Activated CD4-positive, alpha-beta T cell treated with anti-CD3 and anti-CD28 coated beads for 24 hours (primary cell): ENCODE measurements at places on chromosomes 11 and 22.

DNA sequence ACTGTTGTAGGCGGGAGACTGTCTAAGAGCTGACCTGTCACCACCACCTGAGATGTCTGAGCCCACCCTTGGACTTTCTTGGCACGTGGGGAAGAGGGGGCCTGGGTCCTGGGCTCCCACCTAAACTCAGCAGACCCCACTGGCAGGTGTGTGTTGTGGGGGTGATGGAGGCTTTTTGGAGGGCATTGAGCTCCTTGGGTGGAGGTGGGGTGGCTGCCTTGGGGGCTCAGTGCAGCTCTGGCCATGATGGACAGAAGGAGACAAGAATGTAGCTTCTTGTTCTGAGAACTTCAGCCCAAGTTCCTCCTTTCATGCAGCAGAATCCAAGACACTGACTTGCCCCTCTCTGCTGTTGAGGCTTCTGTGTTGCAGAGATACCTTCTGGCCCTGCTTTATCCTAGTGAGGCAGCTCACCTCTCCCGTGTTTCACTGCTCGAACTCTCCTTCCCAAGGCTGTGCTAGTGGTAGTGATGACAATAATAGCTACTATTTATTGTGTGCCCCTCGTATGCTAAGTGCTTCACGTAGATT, 116.6 kb upstream of the OR4B1 start:
- DNase-seq: no peak

- no peak for DNase-seq
Measured at GRCh38 chr11:94184362-94184761, 55.7 kb downstream of the PANX1 start.

DNA sequence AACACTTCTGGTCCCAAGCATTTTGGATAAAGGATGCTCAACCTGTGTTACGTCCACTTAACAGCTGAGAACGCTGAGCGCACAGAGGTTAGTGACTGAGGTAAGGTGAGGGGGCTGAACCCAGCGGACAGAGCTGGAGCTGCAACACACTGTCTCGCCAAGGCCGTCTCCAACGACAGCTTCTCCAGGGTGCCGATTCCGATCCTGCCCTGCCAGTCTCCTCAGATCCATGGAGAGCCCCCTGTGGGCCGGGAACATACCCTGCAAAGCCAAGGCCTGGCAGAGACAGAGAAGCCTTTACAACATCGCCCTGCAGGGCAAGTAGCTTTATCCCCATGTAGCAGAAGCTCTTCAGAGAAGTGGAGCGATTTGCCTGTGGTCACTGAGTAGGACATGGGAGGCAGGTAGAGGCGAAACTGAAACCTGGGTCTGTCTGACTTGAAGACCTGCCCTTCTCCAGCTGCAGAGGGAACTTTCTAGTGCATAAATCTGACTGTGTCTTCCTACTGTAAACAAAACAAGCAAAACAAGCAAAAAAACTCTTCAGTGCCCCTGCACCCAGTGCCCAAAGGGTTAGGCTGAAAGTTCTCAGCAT, 72.8 kb downstream of the SCUBE1 start:
- DNase-seq: no peak

DNA sequence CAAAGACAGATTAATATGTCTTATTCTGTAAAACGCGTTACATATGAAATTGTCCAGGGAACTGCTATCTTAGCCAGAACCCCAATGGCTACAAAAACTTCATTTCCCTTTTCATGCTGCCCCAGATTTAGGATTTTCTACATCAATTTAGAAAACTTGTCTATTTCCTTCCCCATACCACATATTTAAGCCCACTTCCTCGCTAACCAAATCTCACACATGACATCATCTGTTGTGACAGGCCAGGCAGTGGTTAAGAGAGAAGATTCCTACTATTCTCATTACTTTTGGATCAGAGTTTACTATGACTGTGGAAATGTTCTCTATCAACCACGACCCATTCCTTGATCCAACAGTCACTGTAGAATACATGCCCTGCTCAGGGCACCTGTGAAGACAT, 15.9 kb downstream of the CCDC82 start:
- no peak for DNase-seq

DNA sequence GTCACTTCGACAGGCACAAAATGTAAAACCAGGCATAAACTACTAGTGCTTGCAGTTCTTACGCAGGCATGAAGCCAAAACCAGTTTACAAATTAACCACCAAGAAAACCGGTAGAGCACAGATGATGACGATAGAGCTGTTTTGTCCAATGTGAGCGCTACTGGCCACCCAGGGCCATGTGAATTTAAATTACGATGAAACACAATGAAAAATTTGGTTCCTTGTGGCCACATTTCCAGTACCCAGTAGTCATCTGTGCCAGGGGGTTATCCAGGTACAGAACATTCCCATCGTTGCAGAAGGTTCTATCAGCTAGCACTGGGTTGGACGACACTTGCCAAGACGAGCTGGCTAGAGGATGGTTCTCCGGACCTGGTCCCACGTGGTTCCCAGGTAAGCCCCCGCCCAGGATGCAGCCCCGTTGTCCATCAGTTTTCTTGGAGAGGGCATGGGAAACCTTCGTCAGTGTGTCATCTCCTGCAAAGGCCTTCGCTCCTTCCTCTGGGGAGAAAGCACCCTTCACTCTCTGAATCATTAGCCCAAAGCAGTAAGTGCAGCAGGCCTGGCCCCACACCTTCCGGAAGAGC, 1.1 kb upstream of the CD81 start:
- no peak for DNase-seq

- no peak for DNase-seq
Measured at GRCh38 chr11:112343368-112344039, 82.8 kb upstream of the PLET1 start.

GRCh38 chr11:126628790-126629621, 273.5 kb downstream of the ST3GAL4 start:
- no peak for DNase-seq

DNA sequence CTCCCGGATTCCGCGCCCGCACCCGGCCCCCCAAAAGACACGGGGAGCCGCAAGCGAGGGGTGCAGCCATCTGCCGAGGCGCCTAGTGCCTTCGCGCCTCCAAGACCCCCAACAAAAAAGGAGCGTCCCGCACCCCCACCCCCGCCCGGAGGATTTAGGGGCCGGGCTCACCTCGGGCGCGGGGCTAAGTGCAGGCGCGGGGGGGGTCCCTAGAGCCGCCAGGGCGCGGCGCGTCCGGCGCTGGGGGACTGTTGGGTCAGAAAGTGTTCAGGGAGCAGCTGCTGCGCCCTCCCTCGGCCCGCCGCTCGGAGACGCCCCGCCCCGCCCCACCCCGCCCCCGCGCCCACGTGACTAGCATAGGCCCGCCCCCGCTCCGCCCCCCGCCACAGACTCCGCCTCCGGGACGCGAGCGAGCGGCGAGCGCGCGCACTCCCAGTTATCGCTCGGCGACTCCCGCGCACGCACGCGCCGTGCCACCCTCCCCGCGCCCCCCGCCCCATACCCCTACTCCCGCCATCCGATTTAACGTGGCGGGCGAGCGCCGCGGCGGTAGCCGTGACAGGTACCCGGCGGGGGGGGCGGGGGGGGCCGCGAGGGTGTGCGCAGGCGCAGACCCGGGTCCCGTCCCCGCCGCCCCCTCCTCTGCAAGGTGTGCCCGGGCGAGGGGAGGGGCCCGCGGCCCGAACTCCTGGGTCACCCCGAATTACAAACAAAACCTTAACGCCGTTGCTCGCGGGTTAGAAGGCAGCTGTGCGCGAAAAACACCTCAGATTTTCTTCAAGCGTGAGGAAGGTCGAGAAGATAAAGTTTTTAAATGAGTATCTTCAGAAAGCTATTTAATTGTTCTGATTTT, 56.2 kb downstream of the KCNJ4 start:
- peak; percentile 76 for DNase-seq

- DNase-seq: no peak
Measured at GRCh38 chr11:116644941-116645305, 127.9 kb downstream of the BUD13 start.

GRCh38 chr11:97732011-97732632, 1288.6 kb upstream of the CNTN5 start:
- DNase-seq: no peak

DNA sequence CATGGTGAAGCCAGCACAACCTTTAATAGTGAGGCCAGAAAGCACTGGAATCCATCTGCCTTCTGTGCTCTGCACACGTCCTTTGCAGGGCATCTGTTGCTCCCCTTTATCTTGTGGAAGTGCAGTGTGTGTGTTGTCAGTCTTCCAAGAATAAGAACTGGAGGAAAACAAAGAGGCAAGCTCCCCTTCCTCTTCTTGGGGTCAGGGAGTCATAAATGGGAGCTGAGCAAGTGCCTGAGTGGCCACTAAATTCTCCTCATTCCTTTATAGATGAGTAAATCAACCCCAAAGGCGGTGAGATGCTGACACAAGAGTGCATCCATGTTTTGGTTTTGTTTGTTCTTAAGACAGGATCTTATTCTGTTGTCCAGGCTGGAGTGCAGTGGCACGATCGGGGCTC, 38.3 kb downstream of the WT1 start:
- no peak for DNase-seq

GRCh38 chr11:107956543-107956942, 28.3 kb downstream of the RAB39A start:
- DNase-seq: no peak

- DNase-seq: no peak
Measured at GRCh38 chr22:47071807-47072641, 309.6 kb downstream of the TBC1D22A start.

- DNase-seq: no peak
Measured at GRCh38 chr11:33704240-33705002, 3.8 kb upstream of the C11orf91 start.

- DNase-seq: no peak
Measured at GRCh38 chr11:105870516-105871113, 151.4 kb downstream of the MSANTD4 start.

DNA sequence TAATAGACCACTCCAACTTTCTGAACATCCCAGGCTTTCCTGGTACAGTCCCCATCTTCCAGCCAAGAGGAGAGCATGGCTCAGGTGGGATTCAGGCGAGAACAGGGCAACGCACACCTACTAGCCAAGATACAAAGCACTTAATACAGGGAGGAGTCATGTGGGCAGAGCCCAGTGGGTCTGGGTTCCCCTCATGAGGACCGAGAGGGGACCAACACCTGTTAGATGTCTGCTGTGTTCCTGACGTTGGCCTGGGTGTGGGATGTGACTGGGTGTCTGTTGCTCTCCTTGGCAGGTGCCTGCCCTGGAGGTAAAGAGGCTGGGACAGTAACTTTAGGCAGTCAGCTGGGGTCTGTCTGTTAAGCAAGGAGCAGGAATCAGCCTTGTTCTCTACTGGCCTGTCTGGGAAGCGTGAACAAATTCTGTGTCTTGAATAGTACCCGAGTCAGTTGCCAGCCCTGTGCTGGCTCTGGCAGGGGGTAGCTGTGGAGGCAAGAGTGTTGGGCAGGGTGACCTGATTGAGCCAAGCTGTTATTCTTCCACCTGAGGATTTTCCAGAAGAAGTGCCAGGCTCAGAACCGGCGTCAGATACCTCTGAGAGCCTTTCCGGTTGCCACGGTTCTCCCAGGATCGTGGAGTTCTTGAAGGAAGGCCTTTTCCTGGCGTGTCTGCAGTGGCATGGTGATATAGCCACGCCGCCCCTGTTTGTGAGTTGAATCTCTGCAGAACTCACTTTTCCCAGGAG, 56.3 kb downstream of the BCR start:
- DNase-seq: no peak

DNA sequence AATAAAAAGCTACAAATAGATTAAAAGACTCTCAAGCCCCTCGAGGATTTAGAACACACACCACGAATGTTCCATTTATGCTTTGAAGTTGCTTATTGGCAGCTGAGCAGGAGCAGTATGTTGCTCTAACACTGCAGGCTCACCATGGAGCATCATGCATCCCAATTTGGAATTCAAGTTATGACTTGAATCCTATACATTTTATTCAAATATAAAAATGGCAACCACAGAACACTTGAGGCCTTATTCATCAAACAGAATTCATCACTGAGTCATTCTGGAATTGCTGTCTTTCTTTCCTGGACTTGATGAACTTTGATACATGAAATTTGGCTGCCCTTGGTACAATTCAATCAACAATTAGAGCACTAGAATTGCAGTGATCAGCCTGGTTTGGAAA, 24.5 kb upstream of the BLID start:
- no peak for DNase-seq

GRCh38 chr11:110955776-110956175, 243.5 kb upstream of the ARHGAP20 start:
- DNase-seq: no peak

DNA sequence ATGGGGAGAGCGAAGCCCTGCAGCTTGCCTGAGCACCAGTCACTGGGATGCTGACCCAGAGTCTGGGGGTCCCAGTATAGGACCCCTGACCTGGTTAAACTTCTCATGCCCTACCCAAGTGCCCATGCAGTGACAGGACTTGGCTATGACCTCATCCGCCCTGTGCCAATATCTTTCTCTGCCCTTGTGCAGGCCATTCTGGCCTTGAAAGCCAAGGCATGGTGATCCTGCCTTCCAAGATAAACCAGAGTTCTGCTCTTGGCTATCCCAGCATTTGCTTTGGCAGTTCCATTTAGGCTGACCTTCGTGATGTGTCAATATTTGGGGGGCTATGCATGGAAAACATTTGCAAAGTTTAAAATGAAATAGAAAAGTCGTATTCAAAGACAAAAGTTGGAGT, 240.8 kb upstream of the MPPED2 start:
- DNase-seq: no peak

DNA sequence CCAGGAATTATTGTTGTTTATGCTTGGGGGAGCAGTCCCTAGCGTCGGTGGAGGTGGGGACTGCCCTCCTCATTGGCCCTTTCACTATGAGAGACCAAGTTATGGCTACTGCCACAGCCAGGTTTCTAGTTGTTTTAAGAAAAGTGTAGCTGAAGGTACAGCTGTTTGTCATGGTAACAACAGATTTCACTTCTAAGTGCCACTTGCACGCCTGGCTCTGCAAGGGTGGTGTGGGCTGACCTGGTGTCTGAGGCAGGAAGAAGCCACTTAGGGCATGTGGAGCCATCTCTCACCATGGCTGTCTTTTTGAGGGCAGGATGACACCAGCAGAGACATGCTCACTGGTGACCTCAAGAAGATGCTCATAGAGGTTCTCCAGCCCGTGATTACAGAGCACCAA, 46.3 kb upstream of the MPEG1 start:
- DNase-seq: no peak

DNA sequence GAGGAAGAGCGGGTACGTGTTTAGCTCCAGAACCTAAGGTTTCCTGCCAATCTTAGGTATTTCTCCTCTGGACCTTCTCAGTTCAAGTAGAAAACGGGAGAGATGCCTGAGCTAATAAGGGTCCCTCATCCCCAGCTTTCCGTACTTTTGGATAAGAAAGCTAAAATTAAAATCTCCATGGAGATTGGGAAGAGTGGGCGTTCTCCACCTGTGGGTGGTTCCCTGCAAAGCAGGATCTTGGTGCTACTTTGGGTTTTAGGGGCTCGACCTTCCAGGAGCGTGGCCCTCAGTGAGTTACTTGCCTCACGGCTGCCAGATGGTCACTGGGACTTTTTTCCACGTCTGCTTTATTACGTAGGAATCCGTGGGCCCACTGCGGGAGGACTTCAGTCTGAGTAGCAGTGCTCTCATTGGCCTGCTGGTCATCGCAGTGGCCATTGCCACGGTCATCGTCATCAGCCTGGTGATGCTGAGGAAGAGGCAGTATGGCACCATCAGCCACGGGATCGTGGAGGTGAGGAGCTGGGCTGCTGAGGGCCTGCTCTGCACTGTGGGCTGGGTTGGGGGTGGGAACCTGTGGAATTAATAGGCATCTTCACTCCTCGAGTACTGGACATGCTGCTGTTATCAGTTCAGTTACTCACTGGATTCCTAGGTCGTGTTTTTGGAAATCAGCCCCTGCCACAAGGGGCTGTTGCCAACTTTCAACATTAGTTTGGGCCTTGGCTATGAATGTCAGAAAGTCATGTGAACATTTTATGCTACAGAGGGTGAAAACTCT, 17.8 kb upstream of the ST14 start:
- no peak for DNase-seq

GRCh38 chr22:26239581-26239980, 70.3 kb downstream of the SEZ6L start:
- DNase-seq: no peak
